ENCODE measurements at places on chromosomes 1 and 21.

DNA sequence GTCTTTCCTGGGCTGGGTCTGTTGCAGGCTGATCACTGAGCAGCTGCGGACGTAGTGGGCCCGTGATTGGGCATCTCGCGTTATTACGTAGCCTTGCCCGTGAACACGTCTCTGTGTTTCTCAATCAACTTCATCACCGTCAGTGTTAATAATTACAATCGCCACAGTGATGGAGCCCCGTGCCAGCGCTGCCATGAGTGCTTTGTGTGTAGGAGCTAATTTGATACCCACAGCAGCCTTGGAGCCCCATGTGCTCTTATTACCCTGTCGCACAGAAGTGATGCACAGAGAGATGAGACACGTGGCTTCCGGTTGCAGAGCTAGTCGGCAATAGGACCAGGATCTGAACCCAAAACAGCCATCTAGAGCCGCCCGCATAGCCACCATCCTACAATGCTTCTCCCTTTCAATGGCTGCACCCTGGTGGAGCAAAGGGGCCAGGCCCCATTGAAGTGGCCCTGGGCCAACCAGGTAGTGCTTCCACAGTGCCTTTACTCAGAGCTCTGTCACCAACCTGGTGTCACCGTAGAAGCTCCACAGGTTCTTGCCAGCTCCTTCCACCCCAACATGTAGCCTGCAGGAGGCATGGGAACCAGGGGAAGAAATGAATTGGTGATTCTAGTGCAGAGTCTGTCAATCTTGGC is 398.5 kb upstream of the VAMP3 start:
- H3K4me3 ChIP-seq, result no peak overlapping the region
- H3K36me3 ChIP-seq, result no peaks in the 10 kb centered on the region
- no peaks in the 10 kb centered on the region for H3K27me3 ChIP-seq
- H3K27ac ChIP-seq, result no peak overlapping the region
- no peaks in the 10 kb centered on the region for H3K4me1 ChIP-seq

DNA sequence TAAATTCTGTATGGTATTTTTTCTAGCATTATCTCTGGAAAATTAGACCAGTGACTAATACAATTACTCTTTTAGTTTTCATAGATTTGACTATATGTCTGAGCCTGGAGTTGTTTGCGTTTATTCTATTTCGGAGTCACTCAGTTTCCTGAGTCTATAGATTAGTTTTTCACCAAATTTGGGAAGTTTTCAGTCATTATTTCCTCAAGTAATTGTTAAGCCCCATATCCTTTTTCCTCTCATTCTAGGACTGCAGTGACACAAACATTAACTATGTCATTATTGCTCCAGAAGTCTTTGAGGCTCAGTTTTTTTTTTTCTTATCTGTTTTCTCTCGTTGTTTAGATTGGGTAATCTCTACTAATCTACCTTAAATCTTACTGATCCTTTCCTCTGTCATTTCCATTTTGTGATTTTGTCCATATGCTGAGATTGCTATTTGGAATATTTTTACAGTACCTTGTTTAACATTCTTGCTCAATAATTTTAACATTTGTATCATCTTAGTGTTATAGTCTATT is 886.2 kb downstream of the LTN1 start:
- H3K36me3 ChIP-seq, result no peaks in the 10 kb centered on the region
- H3K4me1 ChIP-seq, result no peaks in the 10 kb centered on the region
- H3K27ac ChIP-seq, result no peak overlapping the region
- H3K27me3 ChIP-seq, result no peaks in the 10 kb centered on the region
- DNase-seq, result no peak

DNA sequence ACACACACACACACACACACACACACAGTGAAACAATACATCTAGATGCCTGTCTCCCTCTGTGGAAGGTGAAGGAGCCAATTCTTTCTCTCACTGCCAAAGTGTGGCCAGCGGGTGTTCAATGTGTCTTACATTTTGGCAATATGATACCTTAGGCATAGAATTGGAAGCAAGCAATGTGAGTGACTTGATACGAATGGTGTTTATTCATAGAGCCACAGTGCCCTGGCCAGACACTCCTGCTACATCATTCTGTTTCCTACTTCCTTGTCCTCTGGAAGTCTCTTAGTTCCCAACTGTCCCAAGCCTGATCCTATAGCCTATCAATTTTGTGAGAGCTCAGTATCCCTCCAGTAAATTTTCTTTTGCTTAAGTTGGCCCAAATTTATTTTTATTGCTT is 170.0 kb upstream of the L1TD1 start:
- H3K27me3 ChIP-seq, result no peaks in the 10 kb centered on the region
- H3K4me1 ChIP-seq, result no peaks in the 10 kb centered on the region
- no peak for DNase-seq

- H3K27ac ChIP-seq, result no peak overlapping the region
- H3K36me3 ChIP-seq, result no peaks in the 10 kb centered on the region
- H3K4me3 ChIP-seq, result no peak overlapping the region
- DNase-seq, result no peak
Measured at GRCh38 chr1:201430776-201431175, 9.2 kb upstream of the TNNI1 start.

DNA sequence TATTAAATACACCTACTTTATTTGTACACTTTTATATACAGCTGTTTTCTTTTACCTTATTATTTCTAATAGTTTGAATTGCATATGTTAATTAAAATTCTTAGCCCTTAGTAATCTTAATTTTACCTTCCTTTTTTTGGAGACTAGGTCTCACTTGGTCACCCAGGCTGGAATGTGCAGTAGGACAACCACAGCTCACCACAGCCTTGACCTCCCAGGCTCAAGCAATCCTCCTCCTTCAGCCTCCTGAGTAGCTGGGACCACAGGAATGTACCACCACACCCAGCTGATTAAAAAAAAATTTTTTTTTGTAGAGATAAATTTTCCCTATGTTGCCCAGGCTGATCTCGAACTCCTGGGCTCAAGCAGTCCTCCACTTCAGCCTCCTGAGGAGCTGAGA is 15.0 kb upstream of the SDC3 start:
- no peaks in the 10 kb centered on the region for H3K4me1 ChIP-seq
- no peaks in the 10 kb centered on the region for H3K27me3 ChIP-seq
- no peak for DNase-seq
- H3K4me3 ChIP-seq, result no peak overlapping the region

- H3K27me3 ChIP-seq, result no peaks in the 10 kb centered on the region
- peaks cover 6% of the 10 kb centered on the region for H3K36me3 ChIP-seq
- H3K4me3 ChIP-seq, result no peak overlapping the region
Measured at GRCh38 chr21:26833460-26833939, 11.7 kb downstream of the ADAMTS1 start.

- no peaks in the 10 kb centered on the region for H3K27me3 ChIP-seq
- peak overlapping the region; percentile 48 for H3K27ac ChIP-seq
- H3K4me1 ChIP-seq, result no peaks in the 10 kb centered on the region
Measured at GRCh38 chr1:149962736-149963135, 26.1 kb upstream of the MTMR11 start.

GRCh38 chr1:207062058-207062457 is 9.0 kb downstream of the PFKFB2 start:
- no peaks in the 10 kb centered on the region for H3K4me1 ChIP-seq
- H3K4me3 ChIP-seq, result no peak overlapping the region
- H3K27me3 ChIP-seq, result no peaks in the 10 kb centered on the region
- DNase-seq, result no peak
- H3K27ac ChIP-seq, result no peak overlapping the region
- no peaks in the 10 kb centered on the region for H3K36me3 ChIP-seq

DNA sequence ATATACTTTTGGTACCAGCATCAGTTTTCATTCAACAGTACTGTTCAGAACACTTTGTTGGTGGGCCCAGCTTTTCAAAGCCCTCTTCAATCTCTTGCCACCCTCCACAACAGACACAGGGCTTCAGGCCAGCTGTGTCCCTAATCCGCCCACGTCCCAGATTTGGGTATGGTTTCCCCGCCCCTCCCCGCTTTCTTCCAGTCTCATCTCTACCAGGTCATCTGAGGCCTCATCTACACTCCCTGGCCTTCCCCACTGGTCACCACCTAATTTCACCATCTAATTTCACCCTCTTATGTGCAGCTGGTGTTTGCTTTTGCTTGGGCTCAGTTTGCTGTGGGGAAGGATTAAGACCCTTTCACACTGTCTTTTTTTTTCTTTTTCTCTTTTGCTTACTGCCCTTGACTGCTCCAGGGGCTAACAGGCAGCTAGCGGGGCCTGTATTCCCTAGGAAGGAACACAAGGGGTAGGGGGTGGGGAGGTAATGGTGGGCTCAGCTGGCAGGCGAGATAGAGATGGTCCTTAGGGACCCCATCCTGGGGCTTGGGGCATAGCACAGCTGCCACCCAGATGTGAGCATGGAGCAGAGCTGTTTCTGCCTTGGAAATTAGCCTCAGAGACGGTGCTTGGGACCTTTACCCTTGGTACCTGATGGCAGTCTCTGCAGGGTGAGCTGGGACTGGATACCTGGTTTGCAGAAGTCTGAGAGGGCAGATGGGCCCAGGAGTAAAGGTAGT is 3.8 kb upstream of the EPB41 start:
- no peak overlapping the region for H3K4me3 ChIP-seq
- DNase-seq, result no peak
- no peaks in the 10 kb centered on the region for H3K36me3 ChIP-seq
- peaks cover 5% of the 10 kb centered on the region for H3K4me1 ChIP-seq

All from pancreas (tissue), 10 donors.